ENCODE measurements at places on chromosomes 16 and 17.

- no peak for DNase-seq
These were observed 299.6 kb downstream of the MAP2K4 start for GRCh38 chr17:12320286-12320685.

- DNase-seq = no peak
These were observed at the start of gene SLFN12L for GRCh38 chr17:35537601-35538141. TSS of gene SLFN12L (minus strand) at chr17:35537678. CDS start at chr17:35522364, 15,314 bp downstream.

DNA sequence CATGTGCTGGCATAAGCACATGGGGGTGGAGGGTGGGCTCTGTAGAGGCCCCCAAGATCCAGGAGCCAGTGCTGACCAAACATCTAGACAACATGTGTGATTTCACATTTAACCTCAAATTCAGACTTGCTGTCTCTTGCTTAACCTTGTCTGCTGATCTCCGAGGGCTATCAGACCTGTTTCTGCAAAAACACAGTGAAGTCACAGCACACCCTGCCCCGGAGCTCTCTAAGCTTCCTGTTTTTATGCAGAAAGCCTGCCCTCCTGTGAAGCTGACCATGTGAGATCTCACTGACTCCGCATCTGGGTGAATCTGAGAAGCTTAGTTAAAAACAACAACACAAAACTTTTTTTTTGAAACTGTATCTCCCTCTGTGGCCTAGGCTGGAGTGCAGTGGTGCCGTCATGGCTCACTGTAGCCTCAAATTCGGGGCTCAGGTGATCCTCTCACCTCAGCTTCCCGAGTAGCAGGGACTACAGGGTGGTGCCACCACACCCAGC lies 6.6 kb upstream of the DPEP2 start:
- peak; percentile 28 for DNase-seq

GRCh38 chr17:79970576-79971068 lies 65.0 kb downstream of the TBC1D16 start:
- DNase-seq = peak; percentile 23

DNA sequence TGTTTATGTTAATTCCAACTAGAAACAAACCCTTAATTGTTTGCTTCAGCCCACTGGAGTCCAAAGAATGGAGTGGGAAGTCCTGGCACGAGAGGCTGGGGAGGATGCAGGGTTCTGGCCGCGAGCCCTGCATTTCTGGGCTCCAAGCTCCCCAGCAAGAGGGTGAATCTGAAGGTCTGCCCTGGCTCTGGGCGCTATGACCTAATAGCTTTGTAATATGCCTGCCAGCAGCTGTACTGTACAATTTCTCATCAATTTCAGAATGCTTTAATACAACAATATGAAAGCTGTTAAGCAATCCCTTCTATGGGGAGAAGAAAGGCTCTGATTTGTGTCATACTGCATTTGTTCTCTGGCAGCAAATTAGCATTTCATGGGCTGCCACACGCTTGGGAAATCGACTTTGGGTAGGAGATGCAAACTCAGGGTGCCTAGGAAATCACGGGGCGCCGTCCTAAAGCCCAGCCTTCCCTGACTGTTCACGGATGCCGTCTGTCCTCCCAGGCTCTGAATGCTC lies 43.8 kb downstream of the NDEL1 start:
- DNase-seq = no peak

DNA sequence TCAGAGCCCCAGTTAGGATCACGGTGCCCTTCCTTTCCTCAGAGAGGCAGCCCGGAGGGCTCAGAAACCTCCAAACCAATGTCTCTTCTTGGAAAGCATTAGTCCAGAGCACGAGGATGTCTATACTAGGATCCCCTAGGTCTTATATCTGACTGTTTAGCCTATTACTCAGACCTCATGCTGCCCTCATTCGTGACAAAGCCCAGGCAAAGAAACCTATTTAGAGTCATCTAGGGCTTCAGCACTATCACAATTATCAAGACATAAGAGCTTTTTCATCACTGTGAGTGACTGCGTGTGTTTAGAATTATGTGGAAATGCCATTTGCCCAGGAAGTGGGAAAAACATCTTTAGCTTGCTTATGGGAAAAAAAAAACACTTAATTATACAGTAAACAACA lies 159.8 kb upstream of the NOL11 start:
- DNase-seq = no peak

DNA sequence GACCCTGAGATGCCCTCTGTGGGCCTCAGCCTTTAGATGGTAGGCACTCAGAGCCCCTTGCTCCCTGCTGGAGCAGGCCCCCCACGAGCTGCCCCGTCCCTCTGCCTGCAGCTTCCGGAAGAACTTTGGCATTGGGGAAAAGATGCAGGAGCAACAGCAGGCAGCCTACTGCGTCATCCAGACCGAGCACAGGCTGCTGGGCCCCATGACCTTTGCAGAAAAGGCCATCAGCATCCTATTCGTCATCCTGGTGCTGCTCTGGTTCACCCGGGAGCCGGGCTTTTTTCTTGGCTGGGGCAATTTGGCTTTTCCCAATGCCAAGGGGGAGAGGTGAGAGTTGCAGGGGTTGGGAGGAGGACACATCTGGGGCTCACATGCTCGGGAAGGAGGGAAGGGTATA lies 12.7 kb upstream of the FOXN1 start:
- DNase-seq = no peak

Measured in effector CD4-positive, alpha-beta T cell (primary cell).